Breast epithelium (tissue), 4 donors: ENCODE measurements at places on chromosomes 2 and 18. TPM values are rescaled to one million over a fixed set of nuclear protein-coding genes. Genes with fewer than 3 reads are reported as not detected.

- DNase-seq, result no peak
Measured at GRCh38 chr2:101238930-101239759, 13.5 kb upstream of the CNOT11 start.

IL1B gene
- 8.0 TPM for total RNA-seq

DUSP2 gene
- 12.8 TPM for total RNA-seq

SCYGR4 gene
- not detected for total RNA-seq

DYNAP gene
- not detected for total RNA-seq

DNA sequence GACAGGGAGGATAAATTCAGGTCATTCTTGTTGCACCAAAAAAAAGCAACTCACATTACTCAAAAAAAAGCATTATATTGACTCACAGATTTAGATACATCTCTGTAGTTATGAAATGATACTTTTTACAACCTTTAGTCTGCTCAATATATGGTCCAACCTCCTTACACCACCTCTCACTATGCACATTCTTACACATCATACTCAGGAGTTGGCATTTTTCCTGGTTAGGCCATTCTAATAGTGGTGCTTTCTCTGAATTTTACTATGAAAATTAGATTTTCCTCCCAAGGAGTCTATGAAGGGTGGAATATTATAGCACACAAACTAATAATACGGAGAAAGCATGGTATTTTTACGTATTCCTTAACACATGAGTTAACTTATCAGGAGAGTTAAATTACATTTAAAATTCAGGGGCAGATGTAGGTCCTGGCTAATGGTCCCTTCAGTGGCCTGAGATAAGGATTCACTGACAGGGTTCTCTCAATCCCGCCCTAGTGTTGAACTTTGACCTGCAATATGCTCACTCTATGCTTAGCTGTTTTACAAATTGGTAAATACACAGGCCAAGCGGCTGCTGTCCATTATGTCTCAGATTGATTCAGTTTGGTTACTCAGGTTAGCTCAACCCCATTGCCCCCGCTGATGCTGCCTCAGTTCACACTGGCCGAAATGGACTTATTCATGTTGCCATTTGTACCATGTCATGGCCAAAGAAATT lies 153.6 kb downstream of the NCKAP5 start:
- DNase-seq, result no peak

DNA sequence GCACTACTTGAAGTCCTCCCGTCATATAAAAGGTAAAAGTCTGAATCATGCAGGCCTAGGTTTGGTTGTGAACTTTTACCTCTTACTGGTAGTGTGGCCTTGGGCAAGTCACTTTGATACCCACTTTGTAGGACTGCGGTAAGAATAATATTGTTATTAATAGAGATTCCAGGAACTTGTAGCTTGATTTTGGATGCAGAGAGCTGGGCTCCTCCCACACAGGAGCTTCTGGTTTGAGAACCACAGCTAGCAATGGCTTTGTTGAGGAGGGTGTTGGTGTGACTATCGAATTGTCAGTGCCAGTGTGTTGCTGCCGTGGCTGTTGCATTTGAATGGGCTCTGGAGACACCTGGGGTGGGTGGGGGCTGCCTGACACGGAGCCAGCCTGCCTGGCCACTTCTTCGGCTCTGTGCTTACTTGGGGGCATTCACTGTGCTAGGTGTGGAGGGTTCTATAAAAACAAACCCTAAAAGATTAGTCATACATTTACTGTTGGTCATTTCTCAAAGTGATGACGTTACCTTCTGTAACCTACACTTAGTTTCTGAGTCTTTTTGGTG lies 38.5 kb downstream of the ASAP2 start:
- DNase-seq, result no peak

FASTKD2 gene
- 29.3 TPM for total RNA-seq
